ENCODE measurements at places on chromosomes 5 and 9.

DNA sequence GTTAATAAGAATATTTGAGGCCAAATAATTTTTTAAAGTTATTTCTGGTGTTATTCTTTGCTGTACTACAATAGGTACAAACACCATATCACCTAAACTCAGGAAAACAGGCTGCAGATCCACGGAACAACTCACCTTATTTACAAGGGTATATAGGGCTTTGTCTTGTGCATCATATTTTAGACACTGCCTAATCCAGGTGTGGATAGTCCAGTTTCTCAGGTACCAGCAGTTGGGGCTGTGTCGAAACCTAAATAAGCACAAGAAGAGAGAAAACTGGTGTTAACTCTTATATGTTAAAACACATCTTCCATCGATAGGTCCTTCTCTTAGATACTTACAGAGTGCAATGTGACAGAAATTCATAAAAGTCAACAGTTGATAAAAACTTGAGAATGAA is 82.2 kb downstream of the MRPS27 start:
- no peak for DNase-seq

DNA sequence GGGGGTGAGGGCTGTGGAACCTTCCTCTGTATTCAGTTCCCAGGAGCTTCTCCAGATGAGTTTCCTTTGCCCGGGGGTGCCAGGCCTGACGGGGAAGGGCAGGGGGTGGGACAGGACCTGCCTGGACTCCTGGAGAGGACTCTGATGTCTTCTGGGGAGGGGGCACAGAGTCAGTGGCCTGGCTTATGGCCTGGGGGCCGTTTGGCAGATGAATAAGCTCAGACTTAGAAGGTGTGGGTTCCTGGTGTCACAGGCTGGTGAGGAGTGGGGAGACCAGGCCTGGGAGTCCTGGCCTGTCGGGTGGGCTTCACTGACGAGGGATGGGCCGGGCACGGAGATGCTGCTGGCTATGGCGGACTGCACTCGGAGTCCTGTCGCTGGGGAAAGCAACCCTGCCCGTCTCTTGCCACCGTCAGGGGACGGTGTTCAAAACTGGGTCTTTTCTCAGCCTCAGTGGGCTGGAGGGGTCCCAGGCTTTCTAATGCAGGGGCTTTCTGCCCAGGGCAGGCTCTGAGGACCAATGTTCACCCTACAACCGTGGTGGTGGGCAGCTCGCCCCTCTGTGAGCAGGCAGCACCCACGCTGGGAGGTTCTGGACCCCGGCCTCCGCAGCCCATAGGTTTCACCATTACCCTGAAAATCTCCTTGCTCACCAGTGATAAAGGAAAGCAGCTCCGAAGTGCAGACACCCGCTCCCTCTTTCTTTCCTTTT is 16.2 kb downstream of the COL5A1 start:
- DNase-seq: no peak

- DNase-seq: no peak
These were observed 88.2 kb upstream of the ZNF618 start for GRCh38 chr9:113787871-113788270.

GRCh38 chr5:170554521-170555267 is 50.9 kb downstream of the KCNIP1 start:
- DNase-seq: peak; percentile 19

- no peak for DNase-seq
These were observed 22.2 kb upstream of the SLC1A3 start for GRCh38 chr5:36584009-36584875.

- peak; percentile 53 for DNase-seq
These were observed 268.6 kb upstream of the PTGER4 start for GRCh38 chr5:40410964-40411635.

DNA sequence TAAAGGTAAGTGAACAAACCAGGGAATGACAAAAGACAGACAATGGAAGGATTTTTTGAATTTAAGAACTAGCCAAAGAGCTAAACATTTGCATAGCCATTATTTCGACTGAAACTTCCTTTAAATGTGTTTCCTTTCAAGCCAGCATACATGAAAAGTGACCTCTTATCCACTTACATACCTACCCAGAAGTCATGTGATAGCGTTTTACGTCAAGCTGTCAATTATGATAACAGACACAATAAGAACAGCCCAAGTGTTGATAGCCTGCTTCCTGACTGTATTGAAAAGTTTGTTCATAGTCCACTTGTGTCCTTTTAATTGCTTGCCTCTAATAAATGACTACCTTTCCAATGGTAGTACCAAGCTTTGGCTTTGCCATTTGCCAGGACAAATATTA is 206.0 kb downstream of the NFIB start:
- DNase-seq: no peak

Data from ELR (cell line).